ENCODE measurements at places on chromosomes 7 and 10. TPM values are rescaled to one million over a fixed set of nuclear protein-coding genes. Genes with fewer than 3 reads are reported as not detected.

DNA sequence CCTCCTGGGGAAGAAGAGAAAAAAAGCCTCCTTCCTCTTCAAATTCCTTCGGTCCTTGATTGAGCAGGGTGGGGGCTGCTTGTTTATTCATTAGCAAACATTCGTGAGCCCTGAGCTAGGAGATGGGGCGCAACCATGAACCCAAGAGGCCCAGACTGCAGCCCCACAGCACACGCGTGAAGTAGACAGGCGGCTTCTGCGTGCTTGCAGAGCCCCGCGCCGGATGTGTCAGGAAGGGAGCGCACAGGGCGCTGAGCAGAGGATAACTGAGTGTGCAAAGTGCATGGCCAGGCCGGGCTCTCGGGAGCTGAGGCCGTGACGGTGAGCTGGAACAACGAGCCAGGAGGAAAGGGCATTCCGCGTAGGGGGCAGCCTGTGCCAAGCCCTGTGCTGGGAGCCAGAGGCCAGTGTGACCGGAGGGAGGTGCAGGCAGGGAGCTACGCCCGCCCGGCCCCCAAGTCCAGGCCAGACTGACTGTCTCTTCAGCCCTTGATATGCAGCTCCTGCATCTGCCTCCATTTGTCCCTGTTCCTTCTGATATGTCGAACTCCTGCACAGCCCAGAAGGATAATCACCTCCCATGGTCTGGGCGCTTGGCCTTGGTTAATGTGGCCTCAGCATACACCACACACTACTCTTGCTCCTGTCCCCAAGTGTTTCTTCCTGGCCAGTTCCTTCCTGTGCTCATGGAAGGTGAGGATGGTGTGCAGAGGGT, 4.6 kb downstream of the FOXL3 start:
- DNase-seq, result no peak

GRCh38 chr10:114526126-114526503, 121.8 kb upstream of the AFAP1L2 start:
- no peak for DNase-seq

DNA sequence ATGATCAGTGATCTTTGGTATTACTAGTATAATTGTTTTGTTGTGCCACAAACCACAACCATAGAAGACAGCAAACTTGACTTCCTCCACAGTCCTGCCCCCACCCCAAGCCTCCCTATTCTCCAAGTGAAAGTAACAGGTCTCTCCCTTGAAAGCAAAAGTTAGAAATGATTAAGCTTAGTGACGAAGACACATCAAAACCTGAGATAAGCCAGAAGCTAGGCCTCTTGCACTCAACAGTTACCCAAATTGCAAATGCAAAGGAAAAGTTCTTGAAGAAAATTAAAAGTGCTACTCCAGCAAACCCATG, 7.5 kb downstream of the SAR1A start:
- DNase-seq, result no peak

DNA sequence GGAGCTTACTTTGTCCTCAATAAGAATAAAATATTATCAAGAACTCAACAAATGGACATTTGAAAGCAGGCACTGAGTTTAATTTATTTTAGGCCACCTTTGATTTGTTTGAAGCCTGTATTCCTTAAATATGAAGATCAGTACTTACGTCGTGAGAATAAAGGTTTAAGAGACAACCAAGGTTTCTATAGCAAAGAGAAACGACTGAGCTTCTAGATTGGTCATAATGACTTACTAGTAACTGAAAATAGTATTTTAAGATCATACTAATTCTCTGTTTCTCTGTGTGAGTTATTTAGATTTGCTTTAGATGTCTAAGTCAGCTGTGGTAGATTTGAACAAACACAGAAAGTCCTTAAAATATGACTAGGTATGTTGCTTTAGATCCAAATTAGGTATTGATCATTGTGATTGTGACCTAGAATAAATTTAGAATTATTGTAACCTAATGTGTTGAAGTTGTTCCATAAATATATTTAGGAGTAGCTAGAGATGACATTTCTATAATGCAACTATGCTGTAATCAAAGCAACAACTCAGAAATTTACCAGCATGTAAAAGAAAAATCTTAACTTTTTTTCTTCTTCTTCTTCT, 2.4 kb upstream of the GLCCI1 start:
- DNase-seq, result no peak

- DNase-seq, result no peak
These were observed 87.5 kb downstream of the NEBL start for GRCh38 chr10:20809631-20810030.

DNA sequence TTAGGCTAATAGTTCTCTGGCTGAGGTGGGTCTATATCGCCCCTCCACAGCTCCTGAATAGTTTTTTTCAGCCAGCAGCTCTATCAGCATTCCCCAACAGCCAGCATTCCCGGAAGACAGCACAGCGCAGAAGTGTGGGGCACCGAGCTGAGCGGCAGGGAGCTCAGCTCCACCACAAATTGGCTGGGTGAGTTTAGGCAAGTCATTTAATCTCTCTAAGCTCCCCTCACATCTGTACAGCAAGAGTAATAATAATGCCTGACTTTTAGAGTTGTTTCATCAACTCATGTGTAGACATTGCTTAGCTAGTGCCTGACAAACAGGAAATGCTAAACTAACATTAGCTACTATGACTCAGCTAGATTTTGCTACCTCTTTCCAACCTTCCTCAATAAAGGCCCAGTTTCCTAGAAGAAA, 247.9 kb upstream of the PTN start:
- no peak for DNase-seq

DNA sequence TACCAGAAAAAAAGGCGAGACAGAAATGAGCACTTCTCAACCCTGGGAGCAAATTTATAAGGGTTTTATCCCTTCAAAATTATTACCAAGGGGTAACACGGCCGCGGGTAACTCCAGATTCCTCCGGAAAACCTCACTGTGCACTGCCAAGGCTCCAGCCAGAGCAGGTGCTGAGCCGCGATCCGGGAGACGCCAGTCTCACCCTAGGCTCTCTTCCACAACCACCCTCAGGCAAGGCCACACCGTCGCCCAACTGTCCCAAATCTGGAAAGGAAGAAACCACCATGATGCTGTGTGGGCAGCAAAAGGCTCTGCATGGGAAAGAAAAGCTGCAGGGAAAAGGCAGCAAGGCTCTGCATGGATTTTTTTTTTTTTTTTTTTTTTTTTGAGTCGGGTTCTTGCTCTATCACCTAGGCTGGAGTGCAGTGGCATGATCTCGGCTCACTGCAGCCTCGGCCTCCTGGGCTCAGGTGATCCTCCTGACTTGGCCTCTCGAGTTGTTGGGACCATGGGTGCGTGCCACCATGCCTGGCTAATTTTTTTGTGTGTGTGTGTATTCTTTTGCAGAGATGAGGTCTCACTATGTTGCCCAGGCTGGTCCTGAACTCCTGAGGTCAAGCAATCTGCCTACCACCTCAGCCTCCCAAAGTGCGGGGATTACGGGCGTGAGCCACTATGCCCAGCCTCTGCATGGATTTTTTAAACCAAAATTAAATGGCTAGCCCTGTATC, 39.0 kb downstream of the MAD1L1 start:
- DNase-seq, result no peak

GRCh38 chr7:4017081-4017480, 665.0 kb upstream of the FOXK1 start:
- DNase-seq, result no peak

DNA sequence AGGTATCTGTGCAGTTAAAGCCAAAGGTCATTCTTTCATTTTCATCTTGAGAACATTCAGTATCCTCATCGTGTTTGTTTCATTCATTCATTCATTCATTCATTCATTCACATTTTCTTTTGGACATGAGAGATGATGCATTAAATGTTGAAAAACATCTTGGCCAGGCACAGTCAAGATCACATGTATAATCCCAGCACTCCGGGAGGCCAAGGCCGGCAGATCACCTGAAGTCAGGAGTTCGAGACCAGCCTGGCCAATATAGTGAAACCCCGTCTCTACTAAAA, 34.3 kb downstream of the APBB1IP start:
- no peak for DNase-seq

DNA sequence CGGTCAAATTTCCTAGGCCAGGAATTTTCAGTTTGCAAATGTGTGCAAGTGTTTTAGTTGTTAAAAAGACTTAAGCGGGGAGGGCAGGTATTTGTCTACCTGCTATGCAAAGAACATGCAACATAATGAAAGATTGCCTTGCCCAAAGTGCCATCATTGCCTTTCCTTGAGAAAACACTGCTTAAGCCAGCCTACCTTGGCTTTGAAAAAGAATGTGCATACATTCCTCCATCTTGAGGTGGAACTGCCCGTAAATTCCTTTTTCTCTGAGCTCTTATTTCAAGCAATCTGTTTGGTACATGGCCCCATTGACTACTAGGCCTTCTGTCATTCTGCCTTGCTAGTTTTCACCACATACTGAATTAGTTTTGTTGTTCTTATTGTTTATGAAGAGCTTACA, 29.3 kb downstream of the BZW2 start:
- no peak for DNase-seq

GRCh38 chr7:88127637-88128290, 92.1 kb downstream of the SRI start:
- no peak for DNase-seq

GRCh38 chr7:44083796-44084195, 1.5 kb upstream of the POLM start:
- no peak for DNase-seq

GRCh38 chr10:91589015-91589657, 43.7 kb downstream of the PPP1R3C start:
- DNase-seq, result peak; percentile 85

GRCh38 chr10:63480237-63480636, 14.5 kb upstream of the JMJD1C start:
- no peak for DNase-seq

GRCh38 chr10:43854007-43854406, 205.3 kb upstream of the ZNF32 start:
- peak; percentile 79 for DNase-seq

GRCh38 chr7:94392393-94392786, 2.3 kb upstream of the COL1A2 start:
- DNase-seq, result no peak

GRCh38 chr7:51219261-51219988, 97.2 kb downstream of the COBL start:
- no peak for DNase-seq

- no peak for DNase-seq
These were observed 19.6 kb downstream of the SRI start for GRCh38 chr7:88200261-88200660.

DNA sequence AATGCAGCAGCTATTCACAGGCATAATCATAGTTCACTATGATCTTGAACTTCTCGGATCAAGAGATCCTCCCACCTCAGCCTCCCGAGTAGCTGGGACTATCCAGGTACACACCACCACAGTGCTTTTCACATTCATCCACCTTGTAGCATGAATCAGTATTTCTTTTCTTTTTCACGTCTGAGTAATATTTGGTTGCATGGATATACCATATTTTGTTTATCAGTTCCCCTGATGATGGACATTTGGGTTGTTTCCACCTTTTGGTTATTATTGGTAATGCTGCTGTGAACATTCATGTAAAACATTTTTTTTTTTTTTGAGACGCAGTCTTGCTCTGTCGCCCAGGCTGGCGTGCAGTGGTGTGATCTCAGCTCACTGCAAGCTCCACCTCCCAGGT, 3.6 kb upstream of the TBC1D12 start:
- no peak for DNase-seq

Gene AQP1
- total RNA-seq, result not detected

Gene GTF2I
- total RNA-seq, result 77.6 TPM

Gene SLC39A12
- not detected for total RNA-seq

Gene POMZP3
- total RNA-seq, result not detected

Gene MACROH2A2
- total RNA-seq, result 29.4 TPM

Gene PPIA
- total RNA-seq, result 6,139 TPM

Gene CALCR
- 0.14 TPM for total RNA-seq

Gene SPDYE6
- total RNA-seq, result not detected

Gene ATOH7
- not detected for total RNA-seq
